ENCODE measurements at places on chromosomes 1 and 21.

DNA sequence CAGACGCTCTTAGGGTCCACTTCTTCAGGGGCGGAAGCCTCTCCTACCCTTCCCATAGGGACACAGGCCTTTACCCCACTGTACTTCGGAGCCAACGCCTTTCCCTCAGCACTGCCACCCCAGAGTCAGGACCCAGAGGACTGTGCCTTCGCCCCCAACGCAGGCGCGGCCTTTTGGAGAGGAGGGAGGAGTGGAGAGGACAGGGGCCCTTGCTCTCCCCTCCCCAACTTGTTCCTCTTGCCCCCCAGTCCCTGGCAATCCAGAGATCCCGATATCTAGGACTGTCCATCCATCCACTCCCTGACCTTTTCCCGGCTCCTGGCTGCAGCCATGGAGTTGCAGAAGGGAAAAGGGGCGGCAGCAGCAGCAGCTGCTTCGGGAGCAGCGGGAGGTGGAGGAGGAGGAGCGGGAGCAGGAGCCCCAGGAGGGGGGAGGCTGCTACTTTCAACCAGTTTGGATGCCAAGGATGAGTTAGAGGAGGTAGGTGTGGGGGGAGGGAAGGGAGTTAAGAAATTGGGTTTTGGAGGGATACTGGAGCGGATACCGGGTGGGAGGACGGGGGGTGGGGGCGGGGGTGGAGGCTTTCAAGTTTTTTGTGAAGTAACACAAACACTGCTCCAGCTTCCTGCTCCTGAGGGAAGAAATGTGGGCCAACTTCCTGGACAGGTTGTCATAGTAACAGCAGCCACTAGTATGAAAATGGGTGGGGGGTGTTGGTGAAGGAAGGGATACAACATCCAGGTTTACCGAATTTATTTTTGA, 636 bp downstream of the INTS3 start:
- DNase-seq, result peak; percentile 54

DNA sequence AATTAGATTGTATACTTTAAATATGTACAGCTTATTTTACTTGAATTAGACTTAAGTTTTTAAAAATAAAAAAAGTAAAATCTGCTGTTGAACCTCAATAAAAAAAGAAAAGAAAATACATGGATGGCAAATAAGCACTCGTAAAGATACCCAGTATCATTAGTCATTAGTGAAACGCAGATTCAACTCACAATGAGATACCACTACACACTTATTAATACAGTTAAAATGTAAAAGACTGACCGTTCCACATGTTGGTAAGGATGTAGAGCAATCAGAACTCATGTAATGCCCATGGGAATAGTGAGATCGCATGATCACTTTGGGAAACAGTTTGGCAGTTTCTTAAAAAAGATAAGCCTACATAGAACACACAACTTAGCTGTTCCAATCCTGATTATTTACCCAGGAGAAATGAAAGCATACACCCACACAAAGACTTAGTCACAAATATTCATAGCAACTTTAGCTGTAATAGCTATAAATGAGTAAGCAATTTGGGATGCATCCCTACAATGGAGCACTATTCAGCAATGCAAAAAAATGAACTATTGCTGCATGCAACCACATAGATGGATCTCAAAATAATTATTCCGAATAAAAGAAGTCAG, 7.3 kb downstream of the SH2D1B start:
- DNase-seq, result peak; percentile 55

DNA sequence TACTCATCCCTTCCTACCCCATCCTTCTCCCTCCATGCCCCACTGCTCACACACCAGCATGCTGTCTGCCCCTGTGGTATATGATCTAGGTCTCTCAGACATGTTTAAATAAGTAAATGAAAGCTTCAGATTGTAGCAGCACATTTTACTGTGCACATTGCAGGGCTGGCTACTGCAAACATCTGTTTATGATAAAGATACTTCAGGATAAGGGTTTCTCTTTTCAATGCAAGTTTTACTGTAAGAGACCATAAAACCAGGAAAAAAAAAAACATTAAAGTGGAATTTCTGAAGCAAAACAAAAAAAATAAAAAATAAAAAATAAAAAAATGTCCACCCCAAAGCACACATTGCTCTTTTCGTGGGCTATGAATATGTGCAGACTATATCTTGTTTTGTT, 184.4 kb downstream of the USH2A start:
- no peak for DNase-seq

GRCh38 chr1:48048980-48049379, 51.8 kb upstream of the TRABD2B start:
- no peak for DNase-seq

DNA sequence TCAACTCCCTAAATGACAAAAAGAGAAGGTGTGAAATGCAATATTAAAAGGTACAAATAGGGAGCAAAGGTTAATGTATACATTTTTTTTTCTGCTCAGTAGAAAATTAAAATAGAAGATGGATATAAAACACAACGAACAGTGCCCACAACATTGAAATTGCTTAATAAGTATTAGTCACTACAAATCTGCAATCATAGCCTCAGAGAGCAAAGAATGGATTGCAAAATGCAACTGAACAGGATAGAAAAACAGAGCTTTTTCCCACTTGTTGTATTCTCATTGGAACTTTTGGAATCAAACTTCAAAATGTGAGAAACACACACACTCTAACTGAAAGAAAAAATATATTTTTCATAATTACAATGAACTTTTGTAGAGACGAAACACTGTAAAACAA, 552.2 kb upstream of the NCAM2 start:
- DNase-seq, result no peak

GRCh38 chr1:93036672-93037071, 42.4 kb upstream of the MTF2 start:
- no peak for DNase-seq

GRCh38 chr1:62318756-62319544, at the start of gene KANK4:
KANK4 (minus strand) TSS chr1:62319434; CDS start chr1:62281564, 37,870 bp downstream.
- no peak for DNase-seq

- no peak for DNase-seq
Observed at GRCh38 chr1:102098536-102098935, 101.8 kb upstream of the OLFM3 start.

GRCh38 chr21:25701529-25701928, 33.2 kb downstream of the ATP5PF start:
- DNase-seq, result no peak

DNA sequence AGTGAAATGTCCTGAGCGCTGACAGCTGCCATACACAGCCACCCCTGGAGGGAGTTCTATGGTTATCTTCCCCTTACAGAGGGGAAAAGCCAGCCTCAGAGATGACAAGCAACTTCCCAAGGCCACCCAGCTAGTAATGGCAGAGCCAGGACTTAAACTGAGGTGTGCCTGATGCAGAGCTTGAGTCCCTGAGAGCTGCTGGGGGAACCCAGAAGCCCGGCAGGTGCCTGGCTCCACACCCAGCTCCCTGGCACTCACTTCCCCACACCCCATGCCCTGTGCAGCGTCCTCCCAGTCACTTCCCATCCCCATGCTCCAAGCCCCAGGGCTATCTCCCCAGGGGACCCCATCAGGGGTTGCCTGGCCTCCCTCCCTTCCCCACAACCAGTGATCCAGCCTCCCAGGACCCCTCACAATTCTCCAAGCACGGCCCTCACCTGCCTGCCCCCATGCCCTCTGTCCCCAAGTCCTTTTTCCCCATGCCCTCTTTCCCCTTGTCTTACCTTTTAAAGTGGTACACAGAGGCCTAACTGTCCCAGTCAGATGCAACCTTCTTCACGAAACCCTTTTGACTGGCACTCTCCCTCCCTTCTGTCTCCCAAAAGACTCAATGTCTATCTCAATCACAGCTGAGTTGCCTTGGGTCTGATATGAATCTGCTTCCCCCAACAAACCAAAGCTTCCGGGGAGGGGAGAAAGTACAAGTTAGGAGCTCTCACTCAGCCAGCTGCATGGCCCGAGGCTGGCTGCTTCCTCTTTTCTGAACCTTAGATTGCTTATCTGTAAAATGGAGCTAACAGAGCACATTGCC, 39.8 kb upstream of the LRP8 start:
- DNase-seq, result no peak

GRCh38 chr1:66265268-66265667, 268.7 kb upstream of the SGIP1 start:
- DNase-seq, result no peak

DNA sequence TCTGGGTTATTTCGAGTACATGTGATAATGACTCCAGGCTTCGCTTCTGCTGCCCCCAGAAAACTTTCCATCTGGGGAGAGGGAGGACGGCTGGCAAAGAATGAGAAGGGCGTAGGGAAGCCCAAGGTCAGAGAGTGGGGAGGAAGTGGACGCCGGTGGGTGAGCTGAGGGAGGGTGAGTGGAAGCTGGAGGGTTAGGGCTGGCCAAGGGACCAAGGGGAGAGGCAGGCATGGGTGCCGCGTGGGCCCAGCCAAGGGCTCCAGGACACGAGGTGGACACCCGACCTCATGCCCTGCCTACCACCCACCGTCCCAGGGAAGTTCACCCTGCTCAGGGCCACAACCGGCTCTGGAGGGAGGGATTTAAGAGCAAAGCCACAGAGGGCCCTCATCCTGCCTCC, 75.8 kb downstream of the CASZ1 start:
- DNase-seq, result no peak

DNA sequence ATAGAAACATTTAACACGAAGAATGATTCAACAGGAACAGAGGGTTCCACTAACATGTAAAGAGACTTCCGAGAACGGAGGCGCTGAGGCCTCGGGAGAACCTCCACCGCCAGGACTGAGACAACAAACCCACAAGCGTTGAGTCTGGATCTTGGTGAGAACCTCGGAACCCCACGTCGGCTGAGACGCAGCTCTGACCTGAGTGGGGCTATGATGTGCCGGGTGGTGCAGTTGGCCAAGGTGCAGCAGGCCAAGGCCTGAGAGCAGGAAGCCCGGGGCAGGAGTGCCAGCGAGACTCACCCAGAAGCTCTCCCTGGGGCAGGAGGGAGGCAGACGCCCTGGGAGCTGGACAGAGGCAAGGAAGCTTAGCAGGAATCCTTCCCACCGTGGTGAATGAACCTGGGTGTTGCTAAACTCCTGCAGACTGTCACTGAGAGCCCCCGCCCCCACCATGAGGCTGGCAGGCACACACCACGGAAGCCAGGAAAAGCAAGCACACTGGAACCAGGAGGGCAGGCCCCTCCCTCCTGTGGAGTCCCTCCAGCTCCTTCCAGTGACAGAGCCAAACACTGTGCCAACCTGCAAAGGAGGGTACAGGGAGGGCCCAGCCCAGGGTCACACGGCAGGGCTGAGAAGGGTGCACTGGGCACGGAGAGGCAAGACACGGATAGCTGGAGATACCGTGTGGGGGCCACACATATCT, 34.8 kb downstream of the WDR4 start:
- DNase-seq, result no peak

GRCh38 chr1:23167353-23168078, 1.1 kb downstream of the LUZP1 start:
- DNase-seq, result peak; percentile 76

- DNase-seq, result no peak
Observed at GRCh38 chr21:45421846-45422775, 17.1 kb downstream of the COL18A1 start.

- peak; percentile 46 for DNase-seq
Observed at GRCh38 chr1:197675583-197676208, 99.6 kb downstream of the DENND1B start.

DNA sequence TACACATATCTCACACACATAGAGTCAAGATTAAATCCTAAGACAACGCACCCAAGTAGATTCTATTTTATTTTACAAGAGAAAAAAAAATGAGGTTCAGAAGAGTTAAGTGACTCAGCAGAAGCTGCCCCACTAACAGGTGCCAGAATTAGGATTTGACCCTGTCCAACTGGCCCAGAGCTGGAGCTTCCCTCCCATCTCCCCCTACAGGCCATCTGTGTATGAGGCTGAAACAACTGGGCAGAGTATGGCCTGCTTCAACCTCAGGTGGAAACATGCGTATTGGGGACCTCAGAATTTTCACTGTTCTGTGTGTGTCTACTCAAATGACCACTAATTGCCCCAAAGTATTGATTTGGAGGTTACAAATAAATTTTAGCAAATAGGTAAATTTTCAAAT, 29.9 kb downstream of the PSMG1 start:
- DNase-seq, result no peak

DNA sequence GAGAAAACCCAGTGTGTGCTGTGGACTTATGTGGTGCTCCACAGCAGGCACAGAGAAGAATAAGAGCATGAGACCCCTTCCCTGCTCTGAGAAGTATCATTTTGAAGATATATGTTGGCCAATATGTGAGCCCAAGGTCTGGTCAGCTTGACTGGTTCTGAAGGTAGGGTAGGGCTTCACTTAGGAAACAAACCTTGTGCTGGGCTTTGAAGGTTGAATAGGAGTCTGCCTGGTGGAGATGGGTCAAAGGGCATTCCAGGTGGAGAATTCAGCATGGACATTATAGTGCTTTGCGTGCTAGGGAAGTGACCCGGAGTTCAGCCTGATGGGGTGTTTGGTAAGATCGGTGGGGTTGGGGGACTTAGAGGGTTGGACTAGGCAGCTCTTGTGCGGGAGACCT, 99.1 kb downstream of the EPHB2 start:
- DNase-seq, result no peak

DNA sequence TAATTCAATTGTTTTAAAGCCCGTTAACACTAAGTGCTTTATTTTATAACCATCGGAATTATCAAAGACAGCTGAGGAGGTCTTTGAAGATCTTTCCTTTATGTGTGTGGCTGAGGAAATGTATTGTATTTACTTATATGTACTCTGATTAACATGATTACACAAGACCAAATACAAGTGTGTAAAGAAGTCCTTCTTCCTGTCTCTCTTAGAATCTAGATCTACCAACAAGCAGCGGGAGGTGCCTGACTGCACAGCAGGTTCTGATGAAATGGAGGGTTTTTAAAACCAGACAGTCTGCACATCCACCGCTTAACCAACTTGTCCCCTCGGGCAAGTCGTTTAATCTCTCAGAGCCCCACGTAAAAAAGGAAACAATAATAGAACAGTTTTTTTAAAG, 240.5 kb upstream of the MAP1LC3C start:
- no peak for DNase-seq

DNA sequence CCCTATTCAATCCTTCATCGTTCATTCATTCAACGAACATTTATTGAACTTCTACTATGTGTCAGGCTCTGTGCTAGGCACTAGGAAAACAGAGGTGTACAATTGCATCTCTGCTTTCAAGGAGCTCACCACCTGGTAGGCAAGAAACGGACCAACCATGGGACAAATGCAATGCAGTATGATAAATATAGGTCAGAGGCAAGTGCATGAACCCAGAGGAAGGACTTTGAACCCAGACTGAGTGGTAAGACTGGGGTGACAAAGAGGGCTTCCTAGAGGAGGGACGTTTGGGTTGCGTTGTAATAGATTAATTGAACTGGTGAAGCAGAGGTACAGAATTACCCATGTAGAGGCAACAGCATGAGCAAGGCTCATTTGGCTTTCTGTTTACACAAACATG, 16.4 kb downstream of the CD2 start:
- no peak for DNase-seq

GRCh38 chr1:233459968-233460367, 132.4 kb downstream of the MAP3K21 start:
- no peak for DNase-seq

DNA sequence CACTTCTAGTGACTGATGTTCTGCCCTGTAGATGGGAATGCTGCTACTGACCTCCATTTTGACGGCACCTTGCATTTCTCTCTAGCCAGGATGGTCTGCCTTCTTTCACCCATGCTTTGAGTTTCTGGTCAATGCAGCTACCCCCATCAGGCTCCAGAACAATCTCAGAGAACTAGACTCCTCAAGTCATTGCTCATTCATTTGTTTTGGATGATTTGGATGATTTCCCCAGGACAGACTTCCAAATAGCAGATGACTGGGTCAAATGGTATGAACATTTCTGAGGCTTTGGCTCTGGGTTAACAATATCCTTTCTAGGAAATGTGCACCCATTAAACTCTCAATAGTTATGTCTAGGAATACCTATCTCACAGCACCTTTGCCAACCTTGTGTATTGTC, 63.9 kb downstream of the CSMD2 start:
- peak; percentile 91 for DNase-seq

GRCh38 chr1:202023001-202023433, 12.6 kb downstream of the ELF3 start:
- DNase-seq, result no peak

Data from AG10803 (cell line).